ENCODE measurements at places on chromosomes 7 and 10.

- H3K27me3 ChIP-seq = no peaks in the 10 kb centered on the region
- H3K27ac ChIP-seq = peak within 1 kb of the TSS; percentile 95
- peaks cover 60% of the 10 kb centered on the region for H3K4me1 ChIP-seq
- peak; percentile 89 for DNase-seq
- peak within 1 kb of the TSS; percentile 84 for H3K4me3 ChIP-seq
These were observed at the start of gene LAMB1 for GRCh38 chr7:108002726-108003598. LAMB1 (minus strand) TSS chr7:108003161; CDS start chr7:108002885, 276 bp downstream.

DNA sequence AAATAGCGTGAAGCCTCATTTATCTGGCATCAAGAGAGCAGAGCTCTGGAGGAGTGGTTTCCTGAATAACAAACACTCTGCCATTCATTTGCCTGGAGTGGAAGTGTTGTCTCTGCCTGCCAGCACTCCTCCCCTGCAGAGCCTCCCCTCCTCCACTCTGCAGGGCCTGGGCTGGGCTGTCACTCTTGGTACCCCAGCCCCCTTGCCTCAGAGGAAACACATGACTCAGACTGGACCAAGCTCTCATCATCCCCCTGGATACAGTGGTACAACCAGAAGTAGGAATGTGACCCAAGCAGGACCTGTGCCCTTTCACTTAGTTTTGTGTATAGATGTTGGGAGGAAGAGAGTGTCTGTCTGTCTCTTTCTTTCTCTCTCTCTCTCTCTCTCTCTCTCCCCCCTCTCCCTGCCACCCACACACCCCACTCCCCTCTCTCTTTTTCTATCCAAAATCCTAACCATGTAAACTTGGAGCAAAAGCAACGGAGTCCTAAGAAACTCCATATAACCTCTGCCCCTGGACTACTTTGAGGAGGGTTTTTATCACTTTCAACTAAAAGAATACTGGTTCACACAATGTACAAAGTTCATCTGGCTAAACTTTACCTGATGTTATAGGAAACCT lies 43.9 kb downstream of the DOCK4 start:
- H3K4me3 ChIP-seq = no peak overlapping the region
- peak overlapping the region; percentile 45 for H3K27ac ChIP-seq
- H3K36me3 ChIP-seq = no peaks in the 10 kb centered on the region
- H3K4me1 ChIP-seq = peaks cover 34% of the 10 kb centered on the region
- no peaks in the 10 kb centered on the region for H3K27me3 ChIP-seq
- peak; percentile 65 for DNase-seq

DNA sequence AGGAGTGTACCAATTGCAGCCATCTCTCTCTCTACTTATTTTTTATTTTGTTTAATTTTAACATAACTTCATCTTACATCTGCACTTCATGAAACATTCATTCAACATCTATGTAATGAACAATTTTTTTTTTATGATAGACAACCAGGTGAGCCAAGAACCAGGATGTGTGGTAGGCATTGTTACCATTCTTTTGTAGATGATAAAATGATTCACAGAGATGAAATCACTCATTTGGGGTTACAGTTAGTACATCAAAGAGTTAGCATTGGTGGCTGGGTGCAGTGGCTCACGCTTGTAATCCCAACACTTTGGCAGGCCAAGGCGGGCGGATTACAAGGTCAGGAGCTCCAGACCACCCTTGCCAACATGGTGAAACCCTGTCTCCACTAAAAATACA lies 127.8 kb downstream of the HDAC9 start:
- DNase-seq = no peak
- no peaks in the 10 kb centered on the region for H3K27me3 ChIP-seq
- no peaks in the 10 kb centered on the region for H3K4me1 ChIP-seq
- H3K27ac ChIP-seq = no peak overlapping the region
- H3K4me3 ChIP-seq = no peak overlapping the region
- H3K36me3 ChIP-seq = no peaks in the 10 kb centered on the region

- peaks cover 7% of the 10 kb centered on the region for H3K4me1 ChIP-seq
- H3K27ac ChIP-seq = no peak overlapping the region
- peaks cover 30% of the 10 kb centered on the region for H3K27me3 ChIP-seq
These were observed 246.6 kb downstream of the SNX10 start for GRCh38 chr7:26538216-26538615.

DNA sequence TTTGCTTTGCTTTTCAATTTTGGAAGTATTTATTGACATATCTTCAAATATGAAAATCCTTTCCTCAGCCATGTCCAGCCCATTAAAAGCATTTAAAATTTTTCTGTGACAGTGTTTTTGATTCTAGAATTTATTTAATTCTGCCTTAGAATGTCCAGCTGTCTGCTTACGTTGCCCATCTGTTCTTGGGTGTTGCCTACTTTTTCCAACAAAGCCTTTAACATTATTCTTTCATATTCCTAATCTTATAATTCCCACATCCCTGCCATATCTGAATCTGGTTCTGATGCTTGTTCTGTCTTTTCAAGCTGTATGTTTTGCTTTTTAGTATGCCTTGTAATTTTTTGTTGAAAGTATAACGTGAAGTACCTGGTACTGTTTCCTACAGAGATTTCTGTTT lies 204.7 kb upstream of the VSTM2A start:
- no peaks in the 10 kb centered on the region for H3K36me3 ChIP-seq
- no peak overlapping the region for H3K27ac ChIP-seq
- H3K4me3 ChIP-seq = no peak overlapping the region
- no peak for DNase-seq

GRCh38 chr7:134916171-134916883 lies 70.0 kb upstream of the AGBL3 start:
- H3K4me3 ChIP-seq = no peak overlapping the region
- peaks cover 25% of the 10 kb centered on the region for H3K4me1 ChIP-seq
- no peak overlapping the region for H3K27ac ChIP-seq
- no peak for DNase-seq
- no peaks in the 10 kb centered on the region for H3K27me3 ChIP-seq

DNA sequence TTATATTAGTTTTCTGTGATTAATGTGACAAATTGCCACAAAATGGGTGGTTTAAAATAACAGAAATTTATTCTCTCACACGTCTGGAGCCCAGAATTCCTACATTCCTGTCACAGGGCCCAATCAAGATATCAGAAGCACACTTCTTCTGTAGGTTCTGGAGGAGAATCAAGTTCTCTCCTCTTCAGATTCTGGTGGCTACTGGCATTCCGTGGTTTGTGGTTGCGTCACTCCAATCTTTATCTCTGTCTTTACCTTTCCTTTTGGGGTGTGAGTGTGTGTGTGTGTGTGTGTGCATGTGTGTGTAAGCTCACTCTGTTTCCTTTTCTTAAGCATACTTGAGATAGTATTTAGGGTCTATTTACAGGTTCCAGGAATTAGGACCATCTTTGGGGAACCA lies 115.5 kb upstream of the DKK1 start:
- no peaks in the 10 kb centered on the region for H3K4me1 ChIP-seq
- no peaks in the 10 kb centered on the region for H3K36me3 ChIP-seq
- no peak for DNase-seq
- no peaks in the 10 kb centered on the region for H3K27me3 ChIP-seq
- H3K27ac ChIP-seq = no peak overlapping the region

GRCh38 chr7:156962897-156963296 lies 13.4 kb downstream of the NOM1 start:
- no peaks in the 10 kb centered on the region for H3K27me3 ChIP-seq
- H3K36me3 ChIP-seq = no peaks in the 10 kb centered on the region
- no peak overlapping the region for H3K27ac ChIP-seq

DNA sequence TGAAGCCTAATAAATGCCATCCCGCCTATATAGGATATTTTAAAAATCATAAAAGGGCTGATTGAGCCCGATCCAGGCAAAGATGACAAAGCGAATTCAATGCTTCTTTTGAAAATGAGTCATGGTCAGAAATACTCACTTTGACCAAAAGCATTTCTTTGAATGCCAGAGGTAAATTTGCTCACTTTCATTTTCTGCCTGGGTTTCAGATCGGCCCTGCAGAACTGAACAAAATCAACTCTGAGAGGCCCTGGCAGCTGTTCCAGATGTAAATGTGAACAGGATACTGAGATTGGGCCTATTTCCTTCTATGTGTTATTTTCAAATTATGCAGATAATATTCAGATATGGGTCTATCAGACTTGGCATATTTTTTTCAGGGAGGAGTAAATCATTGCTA lies 114.8 kb upstream of the ARID5B start:
- H3K36me3 ChIP-seq = no peaks in the 10 kb centered on the region
- H3K27me3 ChIP-seq = no peaks in the 10 kb centered on the region
- no peaks in the 10 kb centered on the region for H3K4me1 ChIP-seq
- H3K4me3 ChIP-seq = no peak overlapping the region

DNA sequence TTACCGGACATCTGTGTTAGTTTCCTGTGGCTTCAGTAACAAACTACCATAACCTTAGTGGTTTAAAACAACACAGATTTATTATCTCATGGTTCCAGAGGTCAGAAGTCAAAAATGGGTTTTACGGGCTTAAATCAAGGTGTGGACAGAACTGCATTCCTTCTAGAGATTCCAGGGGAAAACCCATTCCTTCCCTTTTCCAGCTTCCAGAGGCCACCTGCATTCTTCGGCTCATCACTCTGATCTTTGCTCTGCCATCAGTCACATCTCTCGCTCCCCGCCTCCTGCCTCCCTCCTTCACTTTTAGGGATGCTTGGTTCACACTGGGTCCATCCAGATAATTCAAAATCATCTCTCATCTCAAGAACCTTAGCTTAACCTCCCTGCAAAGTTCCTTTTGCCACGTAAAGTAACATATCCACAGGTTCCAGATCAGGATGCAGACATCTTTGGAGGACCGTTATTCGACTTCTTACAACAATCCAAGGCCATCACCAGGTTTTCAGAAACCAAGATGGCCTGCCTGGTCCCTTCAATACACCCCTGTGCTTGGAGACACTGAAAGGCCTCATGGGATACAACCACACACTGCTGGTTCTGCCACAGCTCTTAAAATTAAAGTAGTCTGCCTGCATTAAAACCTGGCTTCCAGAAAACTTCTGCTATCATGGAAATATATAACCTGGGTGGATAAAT lies 225.9 kb upstream of the MYO3A start:
- H3K27ac ChIP-seq = no peak overlapping the region
- DNase-seq = no peak
- H3K36me3 ChIP-seq = no peaks in the 10 kb centered on the region
- no peaks in the 10 kb centered on the region for H3K4me1 ChIP-seq
- no peaks in the 10 kb centered on the region for H3K27me3 ChIP-seq

- no peak overlapping the region for H3K27ac ChIP-seq
- H3K36me3 ChIP-seq = no peaks in the 10 kb centered on the region
- no peaks in the 10 kb centered on the region for H3K27me3 ChIP-seq
- H3K4me1 ChIP-seq = no peaks in the 10 kb centered on the region
- H3K4me3 ChIP-seq = no peak overlapping the region
- DNase-seq = no peak
These were observed 947.9 kb upstream of the LRRN3 start for GRCh38 chr7:110142939-110143526.

DNA sequence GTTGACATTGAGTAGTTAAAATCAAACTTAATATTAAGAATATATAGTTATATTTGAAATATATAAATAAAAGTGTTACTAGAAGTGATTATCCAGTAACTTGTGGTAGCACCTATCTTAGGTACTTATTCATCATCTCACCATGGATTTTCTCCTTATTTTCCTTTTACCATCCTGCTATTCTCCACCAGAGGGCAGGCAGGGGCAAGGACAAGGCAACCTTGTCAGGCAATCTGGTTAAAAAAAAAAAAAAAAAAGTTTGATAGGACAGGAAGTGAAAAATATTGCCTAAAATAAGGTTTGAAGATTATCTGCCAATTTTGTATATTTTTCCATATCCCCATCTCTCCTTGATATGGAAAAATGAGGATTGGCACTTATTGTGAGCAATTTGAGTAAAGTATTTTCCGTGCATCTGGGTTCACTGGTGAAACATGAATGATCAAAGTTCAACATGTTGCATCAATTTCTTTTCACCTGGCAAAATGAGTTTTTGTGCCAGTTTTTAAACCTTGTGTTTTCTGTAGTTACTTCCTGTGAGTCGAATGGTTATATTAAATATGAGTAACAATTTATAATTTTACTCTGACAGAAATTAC lies 256.7 kb downstream of the AGMO start:
- peak; percentile 59 for DNase-seq
- H3K27ac ChIP-seq = no peak overlapping the region
- H3K27me3 ChIP-seq = no peaks in the 10 kb centered on the region

DNA sequence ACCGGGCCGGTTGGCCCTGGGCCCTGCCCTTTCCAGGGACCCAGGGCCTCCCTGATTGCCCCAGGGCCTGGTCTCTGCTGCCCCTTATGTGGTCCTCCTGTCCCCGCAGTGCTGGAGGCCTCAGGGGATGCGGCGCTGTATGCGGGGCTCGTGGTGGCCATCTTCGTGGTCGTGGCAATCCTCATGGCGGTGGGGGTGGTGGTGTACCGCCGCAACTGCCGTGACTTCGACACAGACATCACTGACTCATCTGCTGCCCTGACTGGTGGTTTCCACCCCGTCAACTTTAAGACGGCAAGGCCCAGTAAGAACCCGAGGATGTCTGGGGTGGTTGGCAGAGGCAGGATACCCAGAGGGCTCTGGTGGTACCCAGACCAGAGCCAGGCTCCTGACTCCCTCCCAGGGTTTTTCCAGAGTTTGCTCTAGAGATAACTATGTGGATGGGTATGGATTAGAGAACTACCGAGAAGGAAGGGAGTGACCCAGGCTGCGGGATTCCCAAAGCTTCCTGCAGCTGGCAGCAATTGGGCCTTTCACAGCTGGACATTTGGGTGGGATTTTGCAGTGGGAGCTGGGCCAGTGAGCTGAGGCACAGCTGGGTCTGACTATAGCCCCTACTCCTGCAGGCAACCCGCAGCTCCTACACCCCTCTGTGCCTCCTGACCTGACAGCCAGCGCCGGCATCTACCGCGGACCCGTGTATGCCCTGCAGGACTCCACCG lies 28.1 kb upstream of the SLC29A3 start:
- peaks cover 8% of the 10 kb centered on the region for H3K4me1 ChIP-seq
- no peak overlapping the region for H3K4me3 ChIP-seq
- no peaks in the 10 kb centered on the region for H3K27me3 ChIP-seq

DNA sequence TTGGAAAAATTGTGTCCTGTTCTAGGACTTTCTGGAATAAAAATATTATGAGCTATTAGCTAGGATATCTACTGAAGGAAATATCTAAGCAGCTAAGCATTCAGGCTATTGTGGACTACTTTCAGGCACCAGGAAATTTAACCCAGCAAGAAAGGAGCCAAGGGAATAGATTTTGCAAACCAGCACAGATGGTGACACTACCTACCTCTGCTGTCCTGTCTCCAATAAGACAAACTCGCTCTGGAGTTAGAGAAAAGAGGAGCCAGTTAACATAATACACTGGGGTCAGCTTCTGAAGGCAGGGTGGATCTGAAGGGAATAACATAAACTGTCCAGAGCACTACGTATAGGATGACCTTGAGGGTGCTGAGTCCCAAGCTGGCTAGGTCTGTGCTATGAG lies 223.7 kb upstream of the PRSS58 start:
- no peak overlapping the region for H3K27ac ChIP-seq
- no peaks in the 10 kb centered on the region for H3K36me3 ChIP-seq
- H3K4me3 ChIP-seq = no peak overlapping the region

GRCh38 chr10:52615756-52616394 lies 156.7 kb downstream of the MBL2 start:
- H3K4me1 ChIP-seq = no peaks in the 10 kb centered on the region
- DNase-seq = no peak
- no peaks in the 10 kb centered on the region for H3K36me3 ChIP-seq
- H3K4me3 ChIP-seq = no peak overlapping the region
- H3K27ac ChIP-seq = no peak overlapping the region

GRCh38 chr10:50431133-50431532 lies 179.8 kb upstream of the ASAH2 start:
- H3K36me3 ChIP-seq = no peaks in the 10 kb centered on the region
- H3K27ac ChIP-seq = no peak overlapping the region
- H3K27me3 ChIP-seq = no peaks in the 10 kb centered on the region
- no peak overlapping the region for H3K4me3 ChIP-seq
- H3K4me1 ChIP-seq = no peaks in the 10 kb centered on the region
- DNase-seq = no peak
